ENCODE measurements at places on chromosomes 11 and 22.

DNA sequence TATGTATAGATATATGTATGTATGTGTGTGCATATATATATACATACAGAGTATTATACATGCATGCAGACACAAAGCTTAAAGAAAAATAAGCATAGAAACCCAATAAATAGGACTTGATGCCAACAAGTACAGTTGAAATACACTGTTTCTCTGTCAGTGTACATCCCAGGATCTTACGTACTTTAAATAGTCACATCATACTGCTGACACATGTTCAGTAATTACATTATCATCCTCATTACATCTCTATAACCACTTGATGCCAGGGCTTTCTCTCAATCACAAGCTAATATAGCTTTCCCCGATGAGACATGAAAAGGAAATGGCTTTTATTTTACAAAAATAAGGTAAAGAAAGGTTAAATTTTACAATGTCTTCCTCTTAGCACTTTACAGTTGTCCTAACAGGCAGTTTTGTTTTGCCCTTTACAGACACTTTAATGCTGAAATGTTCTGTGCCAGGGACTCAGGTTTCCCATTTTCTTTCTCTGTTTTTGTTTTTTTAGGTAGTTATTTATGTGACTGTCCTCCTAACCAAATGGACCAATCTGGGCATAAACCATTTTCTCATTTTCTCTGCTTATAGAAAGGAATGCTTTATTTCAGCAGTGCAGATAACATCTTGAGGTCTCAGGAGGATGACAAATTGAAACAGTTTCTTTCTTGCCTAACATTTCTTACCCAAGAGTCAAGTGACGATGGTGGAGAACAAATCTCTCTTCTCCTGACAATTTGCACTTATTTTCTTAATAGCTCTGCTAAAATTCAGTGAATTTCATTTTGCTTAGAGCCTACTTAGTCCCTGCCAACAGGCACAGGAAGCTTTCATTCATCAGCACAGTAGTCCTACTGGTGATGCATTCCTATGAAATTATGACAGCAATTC is 350.2 kb downstream of the TTC28 start:
- no peak for DNase-seq

DNA sequence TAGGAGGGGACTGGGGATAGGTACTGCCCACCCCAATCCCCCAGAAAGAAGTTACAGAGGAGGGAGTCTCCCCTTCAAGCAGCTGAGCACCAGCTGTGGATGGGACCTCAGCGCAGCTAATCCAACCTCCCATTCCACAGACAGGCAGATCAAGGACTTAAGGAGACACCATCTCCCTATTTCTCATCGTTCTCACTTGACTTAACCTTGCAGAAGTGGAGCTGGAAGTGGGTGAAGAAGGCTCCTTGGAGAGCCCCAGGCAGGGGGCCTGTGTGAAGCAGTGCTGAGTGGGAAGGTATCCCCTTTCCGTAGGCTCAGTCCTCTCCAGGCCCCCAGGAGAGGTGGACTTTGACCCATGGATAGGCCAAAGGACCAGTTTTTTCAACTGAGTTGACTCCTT is 27.3 kb downstream of the USP35 start:
- no peak for DNase-seq

- no peak for DNase-seq
Measured at GRCh38 chr22:40213478-40213877, 35.8 kb downstream of the TNRC6B start.

- no peak for DNase-seq
Measured at GRCh38 chr11:130144861-130145281, 14.7 kb upstream of the ST14 start.

GRCh38 chr11:86147004-86147403 is 78.1 kb upstream of the PICALM start:
- no peak for DNase-seq

- DNase-seq, result no peak
Measured at GRCh38 chr11:75801362-75802020, 13.5 kb upstream of the UVRAG start.

DNA sequence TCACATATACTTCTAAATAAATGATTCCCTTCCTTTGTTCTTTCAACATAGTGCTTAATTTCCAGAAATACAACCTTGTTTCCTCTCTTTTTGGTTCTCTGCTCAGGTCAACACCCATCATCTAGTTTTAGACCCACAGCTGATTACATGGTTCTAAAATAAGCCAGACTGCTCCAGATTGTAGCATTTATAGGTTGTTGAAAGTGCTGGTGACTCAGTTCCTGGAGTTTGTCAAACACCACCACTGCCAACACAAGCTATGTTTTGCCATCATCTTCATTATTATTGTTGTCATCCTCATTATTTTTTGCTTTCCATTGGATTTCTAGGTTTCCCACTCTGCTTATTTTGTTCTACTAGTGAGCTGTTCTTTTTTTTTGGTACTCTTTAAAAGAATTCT is 22.3 kb upstream of the MMP20 start:
- no peak for DNase-seq

DNA sequence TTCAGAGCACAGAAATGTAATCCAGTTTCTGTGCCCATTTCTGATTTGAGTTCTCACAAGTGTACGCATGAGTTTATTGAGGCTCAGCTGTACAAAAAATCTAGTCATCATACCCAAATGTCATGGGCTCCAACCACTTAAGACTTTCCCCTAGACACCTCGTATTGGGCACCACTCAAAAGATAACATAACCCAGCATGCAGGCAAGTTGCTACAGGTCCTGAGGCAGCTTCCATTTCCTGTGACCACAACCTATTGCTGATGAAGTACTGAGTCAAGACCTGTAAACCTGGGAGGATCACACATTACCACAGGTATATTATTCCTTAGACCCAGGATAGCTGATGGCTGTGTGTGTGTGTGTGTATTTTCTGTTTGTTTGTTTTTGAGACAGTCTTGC is 95.2 kb downstream of the MRTFA start:
- no peak for DNase-seq

- no peak for DNase-seq
Measured at GRCh38 chr11:118045191-118045590, 31.7 kb upstream of the TMPRSS4 start.

- no peak for DNase-seq
Measured at GRCh38 chr22:40022536-40023240, 27.9 kb downstream of the FAM83F start.

GRCh38 chr22:46013460-46014416 is 36.8 kb upstream of the WNT7B start:
- DNase-seq, result peak; percentile 55

DNA sequence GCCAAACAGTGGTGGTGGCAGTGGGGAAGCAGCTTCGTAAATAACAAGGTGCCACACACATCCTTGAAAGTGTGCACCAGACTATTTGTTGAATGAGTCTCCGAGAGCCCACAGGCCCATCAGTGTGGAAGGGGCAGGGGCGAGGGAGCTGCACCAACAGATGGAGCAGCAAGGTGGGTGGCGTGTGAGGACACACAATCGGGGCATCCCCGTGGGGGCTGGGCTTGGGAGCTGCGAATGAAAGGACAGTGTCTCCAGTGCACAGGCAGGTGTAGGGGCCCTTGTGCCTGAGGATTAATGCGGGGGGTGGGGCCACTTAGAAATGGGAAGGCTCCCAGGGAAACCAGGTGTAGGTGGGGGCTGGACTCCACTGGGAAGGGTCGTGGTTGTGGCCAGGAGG is 2.8 kb downstream of the NRXN2 start:
- no peak for DNase-seq
